ENCODE measurements at places on chromosomes 12 and 14. TPM values are rescaled to one million over a fixed set of nuclear protein-coding genes. Genes with fewer than 3 reads are reported as not detected.

DNA sequence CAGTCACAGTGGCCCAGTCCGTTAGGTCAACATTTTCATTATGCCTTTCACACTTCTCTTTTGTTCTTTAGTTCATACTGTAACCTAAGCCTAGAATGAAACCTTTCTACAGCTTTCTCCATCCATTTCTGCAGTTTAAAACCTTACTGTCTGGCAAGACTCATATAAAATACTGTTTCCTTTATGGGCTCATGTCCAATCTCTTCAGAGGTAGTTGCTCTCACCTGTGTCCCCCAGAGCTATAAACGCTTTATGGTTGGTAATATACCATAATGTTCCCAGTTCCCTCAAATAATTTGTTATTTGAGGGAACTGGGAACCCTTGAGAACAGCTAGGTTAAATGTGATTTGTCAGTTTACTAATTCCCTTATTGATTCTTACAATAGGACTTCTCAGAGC lies 83.0 kb downstream of the SRGAP1 start:
- H3K36me3 ChIP-seq, result peaks cover 18% of the 10 kb centered on the region
- no peak overlapping the region for H3K27ac ChIP-seq
- H3K4me1 ChIP-seq, result peaks cover 14% of the 10 kb centered on the region
- H3K4me3 ChIP-seq, result no peak overlapping the region

GRCh38 chr14:102928412-102929240 lies 6.2 kb downstream of the AMN start:
- DNase-seq, result peak; percentile 50
- peaks cover 8% of the 10 kb centered on the region for H3K36me3 ChIP-seq
- H3K27ac ChIP-seq, result no peak overlapping the region
- peaks cover 28% of the 10 kb centered on the region for H3K27me3 ChIP-seq
- H3K4me3 ChIP-seq, result no peak overlapping the region

CIT gene
- total RNA-seq, result 14.4 TPM

MUCL1 gene
- total RNA-seq, result 15.4 TPM

DNA sequence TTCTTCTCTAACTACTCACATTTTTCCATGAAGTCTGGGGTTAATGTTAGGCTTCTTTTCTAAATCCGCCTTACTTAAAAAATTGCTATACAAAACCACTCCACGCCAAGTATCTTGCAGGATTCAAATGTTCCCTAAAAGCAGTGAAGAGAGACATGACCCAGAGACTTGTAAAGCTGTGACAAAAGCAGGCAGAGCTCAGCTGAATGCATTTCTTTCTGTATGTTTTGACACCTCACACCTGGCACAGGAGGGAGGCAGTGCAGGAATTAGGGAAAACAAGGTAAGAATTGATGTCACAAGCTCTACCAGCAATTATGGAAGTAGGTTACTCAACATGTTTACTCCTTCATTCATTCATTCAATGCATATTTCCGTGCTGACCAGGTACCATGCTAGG lies 295.0 kb downstream of the RPAP3 start:
- H3K27ac ChIP-seq, result no peak overlapping the region
- no peaks in the 10 kb centered on the region for H3K36me3 ChIP-seq
- no peak overlapping the region for H3K4me3 ChIP-seq
- no peak for DNase-seq
- H3K4me1 ChIP-seq, result no peaks in the 10 kb centered on the region

- peaks cover 2% of the 10 kb centered on the region for H3K27me3 ChIP-seq
- peaks cover 4% of the 10 kb centered on the region for H3K4me1 ChIP-seq
- H3K36me3 ChIP-seq, result peaks cover 4% of the 10 kb centered on the region
- DNase-seq, result no peak
- H3K27ac ChIP-seq, result no peak overlapping the region
Observed at GRCh38 chr12:51788876-51789275, 59.6 kb downstream of the FIGNL2 start.

RPGRIP1 gene
- total RNA-seq, result 1.5 TPM

- no peak overlapping the region for H3K27ac ChIP-seq
- no peak for DNase-seq
- no peaks in the 10 kb centered on the region for H3K27me3 ChIP-seq
- no peak overlapping the region for H3K4me3 ChIP-seq
- peaks cover 2% of the 10 kb centered on the region for H3K4me1 ChIP-seq
Observed at GRCh38 chr14:71751264-71751663, 181.0 kb upstream of the RGS6 start.

C1R gene
- 1.4 TPM for total RNA-seq

GRCh38 chr12:26327975-26328644 lies 132.7 kb downstream of the SSPN start:
- DNase-seq, result no peak
- peak overlapping the region; percentile 3 for H3K27ac ChIP-seq
- peaks cover 16% of the 10 kb centered on the region for H3K4me1 ChIP-seq
- H3K27me3 ChIP-seq, result no peaks in the 10 kb centered on the region

DNA sequence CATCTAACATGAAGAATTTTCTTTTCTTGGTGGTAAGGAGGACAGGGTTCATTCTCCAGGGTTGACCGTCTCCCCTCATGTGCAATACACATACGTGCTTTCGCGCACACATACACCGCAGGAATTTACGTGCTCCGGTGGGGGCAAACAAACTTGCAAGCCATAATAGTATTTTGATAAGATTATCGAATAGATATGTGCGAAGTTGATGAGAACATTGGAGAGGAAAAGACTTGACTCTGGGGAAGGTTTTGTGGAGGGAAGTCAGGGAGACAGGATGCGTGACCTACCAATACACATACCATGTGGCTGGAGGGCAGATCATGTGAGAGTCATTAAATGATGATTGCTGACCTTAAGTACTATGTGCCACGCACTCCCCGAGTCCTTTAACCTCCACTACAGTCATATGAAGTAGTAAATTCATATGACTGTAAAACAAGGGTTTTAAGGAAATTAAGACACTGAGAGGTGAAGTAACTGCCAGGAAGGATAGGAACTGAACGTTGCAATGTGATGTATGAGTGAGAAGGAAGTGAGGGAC lies 921 bp downstream of the RAD51B start:
- no peaks in the 10 kb centered on the region for H3K36me3 ChIP-seq
- peaks cover 20% of the 10 kb centered on the region for H3K4me1 ChIP-seq
- peak overlapping the region; percentile 55 for H3K27ac ChIP-seq
- no peak for DNase-seq
- H3K4me3 ChIP-seq, result peak overlapping the region; percentile 99

DNA sequence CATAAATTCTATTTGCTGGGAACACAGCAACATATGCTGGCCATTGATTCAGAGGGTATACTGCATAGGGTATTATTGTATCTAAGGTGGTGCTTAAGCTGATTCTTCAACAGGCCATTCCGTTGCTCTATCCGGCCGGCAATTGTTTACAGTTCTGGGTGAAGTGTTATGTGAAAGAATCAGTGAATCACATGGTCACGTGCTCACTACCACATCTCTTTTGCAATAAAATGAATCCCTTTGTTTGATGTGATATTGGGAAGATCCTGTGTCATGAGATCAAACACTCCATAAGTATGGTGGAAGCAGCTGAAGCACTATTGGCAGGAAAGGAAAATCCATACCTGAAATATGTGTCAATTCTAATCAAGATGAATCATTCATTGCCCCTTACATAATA lies 7.6 kb upstream of the USP15 start:
- peaks cover 10% of the 10 kb centered on the region for H3K4me1 ChIP-seq
- no peak overlapping the region for H3K27ac ChIP-seq
- peaks cover 9% of the 10 kb centered on the region for H3K36me3 ChIP-seq
- H3K27me3 ChIP-seq, result no peaks in the 10 kb centered on the region

- H3K27me3 ChIP-seq, result peaks cover 2% of the 10 kb centered on the region
- peak overlapping the region; percentile 9 for H3K27ac ChIP-seq
- H3K4me3 ChIP-seq, result peak overlapping the region; percentile 88
Observed at GRCh38 chr14:34060651-34060999, 109.8 kb upstream of the EGLN3 start.

DNA sequence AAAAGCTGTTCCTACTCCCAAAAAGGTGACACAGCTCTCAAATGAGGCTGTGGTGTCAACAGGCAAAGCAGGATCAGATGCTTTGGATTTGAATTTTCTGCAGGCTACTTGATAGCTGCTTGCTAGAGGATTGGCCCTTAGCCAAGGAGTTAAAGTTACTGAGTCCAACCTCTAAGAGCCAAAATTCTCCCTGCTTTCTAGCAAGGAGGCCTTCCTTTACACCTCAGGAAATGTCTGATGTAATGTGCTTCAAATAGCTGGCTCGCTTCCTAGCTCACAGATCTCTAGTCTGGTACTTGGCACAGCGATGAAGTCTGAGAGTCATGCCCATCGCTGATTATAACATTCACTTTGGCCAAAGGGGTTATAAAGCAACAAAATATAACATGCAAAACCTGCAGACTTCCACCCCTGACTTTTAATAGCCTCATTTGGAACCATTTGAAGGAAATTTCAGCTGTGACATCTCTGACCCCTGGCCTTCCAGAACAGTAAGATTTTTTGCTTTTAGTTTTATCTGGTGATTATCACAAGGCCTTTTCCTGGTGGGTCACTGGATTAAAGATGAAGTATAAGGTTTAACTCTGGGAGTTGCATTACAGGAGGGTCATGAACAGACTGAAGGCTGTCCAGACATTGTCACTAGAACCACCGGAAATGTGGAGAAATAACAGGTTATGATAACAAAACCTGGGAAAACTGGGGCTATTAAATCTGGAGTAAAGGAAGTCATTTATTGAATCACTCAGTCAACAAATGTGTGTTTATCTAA lies 189.7 kb downstream of the EPS8 start:
- H3K36me3 ChIP-seq, result no peaks in the 10 kb centered on the region
- no peak for DNase-seq
- peaks cover 3% of the 10 kb centered on the region for H3K27me3 ChIP-seq
- H3K4me3 ChIP-seq, result no peak overlapping the region

PROX2 gene
- total RNA-seq, result 0.08 TPM

DNA sequence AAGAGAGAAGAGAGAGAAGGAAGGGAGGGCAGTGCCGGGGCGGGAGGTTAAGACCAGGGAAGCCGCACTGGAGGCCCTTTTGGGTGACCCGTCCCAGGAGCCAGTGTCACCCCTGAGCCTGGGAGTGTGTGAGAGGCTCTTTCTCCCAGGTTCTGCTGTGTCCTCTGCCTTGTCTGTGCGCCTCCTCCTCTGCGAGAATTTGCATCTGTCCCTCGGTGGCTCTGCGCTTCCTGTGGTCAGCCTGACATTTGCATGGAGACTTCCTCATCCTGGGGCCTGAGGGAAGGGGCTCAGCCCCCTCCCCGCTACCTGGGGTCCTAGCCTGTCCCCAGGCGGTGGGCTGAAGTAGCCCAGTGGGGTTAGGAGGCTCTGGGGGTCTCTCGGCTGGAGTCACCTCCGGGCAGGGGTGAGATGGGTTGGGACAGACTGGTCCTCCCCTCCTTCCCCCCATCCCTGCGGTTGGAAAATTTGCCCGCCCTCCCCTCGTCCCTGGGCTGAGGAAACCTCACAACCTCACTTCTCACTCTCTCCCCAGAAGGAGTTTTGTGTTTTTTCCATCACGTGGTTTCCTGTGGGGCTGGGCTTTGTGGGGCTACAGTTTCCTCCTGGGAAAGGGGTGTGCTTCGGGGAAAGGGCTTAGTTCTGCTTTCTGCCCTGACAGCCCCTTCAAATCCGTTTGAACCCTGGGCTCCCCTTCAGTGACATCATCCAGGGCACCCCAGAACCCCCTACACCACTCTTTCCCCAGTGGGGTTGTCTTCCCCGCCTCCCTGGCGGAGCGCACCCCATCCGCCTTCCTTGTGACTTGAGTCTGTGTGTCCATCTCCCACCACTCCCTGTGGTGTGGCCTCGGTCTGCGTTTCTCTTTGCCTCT lies 2.5 kb downstream of the PTPN6 start:
- peaks cover 17% of the 10 kb centered on the region for H3K27me3 ChIP-seq
- H3K4me1 ChIP-seq, result peaks cover 29% of the 10 kb centered on the region
- peak overlapping the region; percentile 85 for H3K27ac ChIP-seq
- peak; percentile 55 for DNase-seq
- H3K4me3 ChIP-seq, result peak overlapping the region; percentile 51

CPM gene
- total RNA-seq, result 3.6 TPM

DHRS4 gene
- total RNA-seq, result 18.9 TPM

DNA sequence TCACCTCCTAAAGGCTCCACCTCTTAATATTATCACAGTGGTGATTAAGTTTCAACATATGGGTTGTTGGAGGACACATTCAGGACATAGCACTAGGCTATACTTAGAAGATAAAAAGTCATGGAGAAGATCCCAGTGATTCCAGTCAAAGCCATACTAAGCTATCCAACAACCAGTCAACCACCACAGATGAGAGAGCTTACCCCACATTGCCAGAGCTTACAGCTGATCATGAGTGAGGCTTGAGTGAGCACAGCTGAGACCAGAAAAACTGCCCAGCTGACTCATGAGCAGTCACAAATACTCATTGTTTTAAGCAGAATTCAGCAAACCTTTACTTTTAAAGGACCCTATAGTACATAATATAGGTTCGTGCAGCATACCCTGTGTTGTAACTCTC lies 85.1 kb downstream of the DRAM1 start:
- no peak overlapping the region for H3K27ac ChIP-seq
- DNase-seq, result no peak
- H3K36me3 ChIP-seq, result no peaks in the 10 kb centered on the region

DNA sequence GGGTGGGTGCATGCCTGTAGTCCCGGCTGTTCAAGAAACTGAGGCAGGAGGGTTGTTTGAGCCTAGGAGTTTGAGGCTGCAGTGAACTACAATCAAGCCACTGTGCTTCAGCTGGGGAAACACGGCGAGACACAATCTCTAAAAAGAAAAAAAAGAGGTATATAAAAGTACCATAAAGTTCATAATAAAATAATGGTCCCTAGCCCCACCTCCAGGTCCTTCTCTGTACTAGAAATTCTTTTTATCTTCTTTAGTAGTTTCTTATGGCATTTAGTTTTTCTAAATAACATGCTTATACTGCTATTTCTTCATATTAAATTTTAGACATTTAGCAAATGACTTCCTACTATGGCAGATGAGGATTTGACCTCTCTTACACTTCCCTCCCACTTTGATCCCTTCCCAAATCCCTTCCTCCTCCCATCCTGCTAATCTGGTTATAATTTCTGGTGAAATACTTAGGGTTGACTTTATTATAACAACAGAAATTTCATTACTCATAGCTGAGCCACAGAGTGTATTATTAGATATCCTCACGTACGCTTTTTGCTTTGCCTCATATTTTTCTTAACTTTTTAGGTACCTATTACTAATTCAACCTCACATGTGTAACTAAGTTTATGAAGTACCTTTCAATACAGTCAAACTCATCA lies 94.7 kb downstream of the SLC41A2 start:
- H3K27ac ChIP-seq, result no peak overlapping the region
- no peak overlapping the region for H3K4me3 ChIP-seq
- no peak for DNase-seq
- H3K36me3 ChIP-seq, result no peaks in the 10 kb centered on the region
- H3K27me3 ChIP-seq, result no peaks in the 10 kb centered on the region
- H3K4me1 ChIP-seq, result no peaks in the 10 kb centered on the region

- H3K36me3 ChIP-seq, result peaks cover 5% of the 10 kb centered on the region
- DNase-seq, result no peak
- H3K4me1 ChIP-seq, result peaks cover 41% of the 10 kb centered on the region
Observed at GRCh38 chr14:70697701-70698100, 56.0 kb downstream of the TTC9 start.

MANSC1 gene
- 21.7 TPM for total RNA-seq

C14orf180 gene
- not detected for total RNA-seq

BATF gene
- total RNA-seq, result not detected

- H3K4me3 ChIP-seq, result no peak overlapping the region
- H3K4me1 ChIP-seq, result no peaks in the 10 kb centered on the region
- no peak for DNase-seq
- H3K36me3 ChIP-seq, result no peaks in the 10 kb centered on the region
- H3K27ac ChIP-seq, result no peak overlapping the region
Observed at GRCh38 chr12:4039931-4040330, 166.7 kb upstream of the PARP11 start.
